ENCODE measurements at places on chromosomes 7 and 10. TPM values are rescaled to one million over a fixed set of nuclear protein-coding genes. Genes with fewer than 3 reads are reported as not detected.

DNA sequence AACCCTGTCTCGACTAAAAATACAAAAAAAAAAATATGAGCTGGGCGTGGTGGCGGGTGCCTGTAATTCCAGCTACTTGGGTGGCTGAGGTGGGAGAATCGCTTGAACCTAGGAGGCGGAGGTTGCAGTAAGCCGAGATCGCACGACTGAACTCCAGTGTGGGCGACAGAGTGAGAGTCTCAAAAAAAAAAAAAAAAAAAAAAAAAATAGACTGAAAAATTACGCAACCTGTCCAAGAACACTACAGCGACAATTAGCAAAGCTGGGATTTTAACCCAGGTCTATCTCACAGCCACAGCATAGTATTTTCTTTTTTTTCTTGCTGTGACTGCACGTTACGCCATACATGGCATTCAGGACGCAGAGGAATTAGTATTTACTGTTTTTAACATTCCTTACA is 1.1 kb upstream of the RABGEF1 start:
- no peak for DNase-seq

DNA sequence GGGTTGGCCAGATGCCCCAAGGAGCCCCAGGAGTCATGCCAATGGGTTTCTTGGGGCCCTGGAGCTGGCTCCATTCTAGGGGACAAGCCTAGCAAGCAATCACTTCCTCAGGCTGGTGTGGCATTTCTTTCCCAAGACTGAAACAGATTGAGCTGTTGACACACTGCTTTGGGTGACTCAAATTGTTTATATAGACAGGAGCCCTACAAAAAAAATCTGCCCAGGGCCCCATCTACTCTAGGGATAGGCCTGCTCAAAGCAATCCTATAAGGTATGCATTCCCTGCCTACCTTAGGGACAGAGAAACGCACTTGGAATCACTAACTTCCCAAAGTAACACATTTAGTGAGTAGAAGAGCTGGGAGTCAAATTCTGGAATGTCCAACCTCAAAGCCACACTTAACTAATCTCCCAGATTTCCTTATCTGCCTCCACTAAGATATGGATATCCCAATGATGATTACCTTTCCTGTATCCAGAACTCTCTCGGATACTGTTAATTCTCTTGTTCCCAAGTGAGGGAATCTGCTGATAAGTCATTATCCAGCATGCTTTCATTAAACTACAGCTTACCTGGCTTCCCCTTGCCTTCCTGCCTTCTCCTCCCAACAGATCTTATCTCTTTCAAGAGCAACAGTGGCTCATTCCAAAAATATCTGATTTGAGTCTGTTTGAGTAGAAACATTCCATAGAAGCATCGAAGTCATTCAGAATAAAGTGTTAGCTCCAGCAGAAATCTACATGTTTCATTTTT is 3.1 kb downstream of the ABLIM1 start:
- no peak for DNase-seq

UBE2H gene
- 200 TPM for total RNA-seq

GRCh38 chr7:121269798-121270197 is 59.0 kb upstream of the WNT16 start:
- no peak for DNase-seq

NUTM2B gene
- 0.64 TPM for total RNA-seq

PTN gene
- total RNA-seq: 16.1 TPM

GRCh38 chr7:35558841-35559240 is 136.1 kb downstream of the HERPUD2 start:
- DNase-seq: no peak

DNA sequence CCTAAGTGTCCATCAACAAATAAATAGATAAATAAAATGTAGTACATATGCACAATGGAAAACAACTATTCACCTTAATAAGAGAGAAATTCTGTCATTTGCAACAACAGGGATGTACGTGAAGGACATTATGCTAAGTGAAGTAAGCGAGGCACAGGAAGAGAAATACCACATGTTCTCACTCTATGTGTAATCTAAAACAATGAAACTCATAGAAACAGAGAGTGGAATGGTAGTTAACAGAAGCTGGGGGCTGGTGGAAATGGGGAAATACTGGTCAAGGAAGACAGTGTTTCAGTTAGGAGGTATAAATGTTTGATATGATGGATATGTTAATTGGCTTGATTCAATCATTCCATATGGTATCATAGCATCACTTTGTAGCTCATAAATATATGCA is 43.1 kb downstream of the ARL4A start:
- no peak for DNase-seq

LRRC4 gene
- total RNA-seq: 4.3 TPM

GPRIN2 gene
- total RNA-seq: not detected

- DNase-seq: no peak
Observed at GRCh38 chr7:1428941-1429501, 30.2 kb downstream of the MICALL2 start.

DNA sequence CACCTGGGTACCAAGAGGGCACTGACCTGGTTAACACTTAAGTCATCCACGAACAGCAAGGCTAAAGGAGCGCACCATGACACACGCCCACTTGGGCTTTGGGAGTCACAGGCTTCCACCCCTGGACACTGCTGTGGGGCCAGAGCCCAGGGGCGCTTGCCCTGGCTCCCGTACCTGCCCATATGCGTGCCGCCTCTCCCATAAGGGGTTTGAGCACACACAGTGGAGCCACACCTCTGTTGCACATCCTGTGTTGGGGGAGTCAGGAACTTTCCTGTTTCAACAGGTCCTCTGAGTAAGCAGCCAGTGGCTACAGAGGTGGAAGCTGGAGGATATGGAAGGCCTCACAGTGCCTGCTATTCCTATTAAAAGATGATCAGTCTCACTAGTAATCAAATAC is 152.0 kb downstream of the REEP3 start:
- no peak for DNase-seq

- DNase-seq: no peak
Observed at GRCh38 chr7:148135116-148135515, 455.4 kb upstream of the C7orf33 start.

DNA sequence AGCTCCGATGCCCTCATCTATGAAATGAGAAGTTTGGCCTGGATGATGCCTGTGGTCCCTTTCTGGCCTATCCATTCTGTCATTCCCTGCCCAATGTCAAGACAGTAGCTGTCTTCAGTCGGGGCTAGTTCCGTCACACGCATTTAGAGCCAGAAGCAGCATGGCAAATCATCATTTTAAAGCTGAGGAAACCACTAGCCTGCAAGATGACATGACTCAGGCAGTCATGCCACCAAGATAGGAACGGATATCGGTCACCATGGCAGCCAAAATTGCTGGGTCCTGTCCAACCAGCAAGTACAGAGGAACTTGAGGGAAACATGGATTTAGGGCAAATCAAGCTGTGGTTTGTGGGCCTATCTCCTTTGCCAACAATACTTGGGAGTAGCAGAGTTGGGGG is 64.5 kb upstream of the MRLN start:
- no peak for DNase-seq

GRCh38 chr10:113022265-113022664 is 72.2 kb downstream of the TCF7L2 start:
- no peak for DNase-seq

FOXP2 gene
- total RNA-seq: 4.7 TPM

DNA sequence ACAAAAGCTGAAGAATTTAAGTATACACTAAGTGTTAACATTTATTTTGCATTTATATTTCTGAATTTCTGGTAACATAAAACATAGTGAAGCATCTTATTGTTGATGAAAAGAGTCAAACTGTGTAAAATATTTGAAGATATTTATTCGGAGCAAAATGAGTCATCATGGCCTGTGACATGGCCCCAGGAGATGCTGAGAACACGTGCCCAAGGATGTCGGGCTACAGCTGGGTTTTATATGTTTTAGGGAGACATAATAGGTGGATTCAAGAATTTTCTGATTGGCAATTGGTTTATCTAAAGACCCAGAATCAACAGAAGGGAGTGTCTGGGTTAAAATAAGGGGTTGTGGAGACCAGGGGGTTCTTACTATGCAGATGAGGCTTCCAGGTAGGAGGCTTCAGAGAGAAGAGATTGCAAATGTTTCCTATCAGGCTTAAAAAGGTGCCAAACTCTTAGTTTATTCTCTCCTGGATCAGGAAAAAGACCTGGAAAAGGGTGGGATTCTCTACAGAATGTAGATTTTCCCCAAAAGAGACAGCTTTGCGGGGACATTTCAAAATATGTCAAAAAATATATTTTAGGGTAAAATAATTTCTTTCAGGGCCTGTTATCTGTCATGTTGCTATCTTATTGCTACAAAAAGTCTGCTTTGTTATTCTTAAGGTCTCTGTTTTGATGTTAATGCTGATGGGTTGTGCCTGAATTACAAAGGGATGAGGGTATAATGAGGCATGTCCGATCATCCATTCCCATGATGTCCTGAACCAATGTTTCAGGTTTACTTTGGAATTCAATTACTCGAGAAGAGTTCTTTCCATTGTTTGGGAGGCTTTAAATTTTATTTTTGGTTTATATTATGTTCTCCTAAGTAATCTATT is 74.5 kb downstream of the VWDE start:
- DNase-seq: no peak

GRCh38 chr7:51680594-51681399 is 364.2 kb upstream of the COBL start:
- DNase-seq: no peak

MYOZ1 gene
- total RNA-seq: 0.50 TPM

DNA sequence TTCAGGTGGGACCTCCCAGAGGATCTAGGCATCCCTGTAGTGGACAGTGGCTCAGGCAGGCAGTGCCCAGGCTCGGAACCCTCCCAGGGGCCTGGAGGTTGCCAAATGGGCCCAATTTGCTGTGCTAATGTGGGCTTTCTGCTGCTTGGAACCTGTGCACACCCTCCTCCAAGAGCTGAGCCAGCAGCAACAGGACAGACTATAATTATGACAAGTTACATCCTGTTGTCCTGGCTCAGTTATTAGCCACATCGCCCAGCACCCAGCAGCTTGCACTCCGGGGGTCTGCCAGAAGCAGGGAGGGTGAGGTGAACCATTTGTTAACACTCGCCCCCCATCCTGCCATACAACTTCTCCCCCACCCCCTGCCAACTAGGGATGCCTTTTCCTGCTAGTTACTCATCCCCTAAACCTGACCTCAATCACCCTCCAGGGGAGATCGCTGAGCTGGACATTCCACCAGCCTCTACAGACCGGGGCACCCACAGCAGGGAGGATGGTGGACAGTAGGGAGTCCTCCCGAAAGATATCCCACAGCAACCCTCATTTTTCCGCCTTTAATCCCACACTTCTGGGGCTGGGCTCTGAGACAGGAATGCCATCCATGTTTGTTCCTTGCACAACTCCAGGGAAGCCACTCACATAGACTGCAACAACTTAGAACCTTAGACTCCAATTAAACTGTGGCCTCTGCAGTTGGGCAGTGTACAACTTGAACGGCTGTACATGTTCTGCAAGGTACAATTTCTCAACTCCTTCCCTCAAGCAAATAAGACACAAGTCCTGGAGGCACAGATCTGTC is 7.9 kb upstream of the MYL10 start:
- DNase-seq: no peak

TUBAL3 gene
- total RNA-seq: 0.15 TPM

OLAH gene
- not detected for total RNA-seq

DNA sequence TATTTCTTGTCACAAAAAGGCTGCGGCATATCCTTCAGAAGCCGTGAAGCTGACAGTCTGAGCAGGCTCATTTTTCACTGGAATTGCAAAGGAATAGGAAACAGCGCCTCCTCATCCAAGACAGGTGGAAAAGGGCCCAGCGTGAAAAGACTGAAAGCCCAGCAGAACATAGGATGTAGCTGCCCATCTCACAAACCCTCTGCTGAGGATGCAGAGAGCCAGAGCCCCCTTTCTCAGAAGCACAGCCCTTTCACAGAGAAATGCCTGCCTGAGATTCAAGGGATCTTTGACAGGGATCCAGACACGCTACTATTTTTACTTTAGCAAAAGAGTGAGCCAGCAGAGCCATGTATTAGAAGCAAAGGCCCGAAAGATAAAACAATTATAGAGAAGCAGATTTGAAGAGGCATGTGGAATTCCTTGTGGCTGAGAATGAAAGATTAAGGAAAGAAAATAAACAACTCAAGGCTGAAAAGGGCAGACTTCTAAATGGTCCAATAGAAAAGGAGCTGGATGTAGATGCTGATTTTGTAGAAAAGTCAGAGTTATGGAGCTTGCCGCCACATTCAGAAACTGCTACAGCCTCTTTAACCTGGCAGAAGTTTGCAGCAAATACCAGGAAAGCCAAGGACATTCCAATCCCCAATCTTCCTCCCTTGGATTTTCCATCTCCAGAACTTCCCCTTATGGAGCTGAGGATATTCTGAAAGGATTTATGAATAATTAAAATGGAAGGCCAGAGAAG is 36.9 kb downstream of the GDI2 start:
- DNase-seq: no peak

DNA sequence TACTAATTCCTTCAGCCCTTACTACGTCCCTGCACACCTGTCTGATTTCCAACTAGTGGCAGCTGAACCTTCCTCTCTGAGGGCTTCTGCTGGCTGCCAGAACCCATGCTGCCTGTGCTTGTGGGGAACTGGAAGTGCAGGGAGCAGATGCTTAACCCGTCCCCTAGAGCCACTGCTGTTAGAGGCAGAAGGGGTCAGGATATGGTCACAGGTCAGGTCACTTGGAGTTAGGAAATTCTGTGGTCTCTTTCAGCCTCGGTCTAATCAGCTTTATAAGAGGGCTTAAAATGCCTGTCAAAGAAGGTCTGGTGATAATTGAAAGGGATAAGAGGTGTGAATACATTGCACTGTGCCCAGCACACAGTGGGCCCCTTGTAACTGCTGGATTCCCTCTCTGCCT is 82.0 kb downstream of the PLPP4 start:
- DNase-seq: no peak
